Kidney epithelial cell (primary cell): ENCODE measurements at places on chromosomes 6 and 20.

- peak; percentile 72 for DNase-seq
Observed at GRCh38 chr6:43798688-43799444, 28.9 kb downstream of the VEGFA start.

DNA sequence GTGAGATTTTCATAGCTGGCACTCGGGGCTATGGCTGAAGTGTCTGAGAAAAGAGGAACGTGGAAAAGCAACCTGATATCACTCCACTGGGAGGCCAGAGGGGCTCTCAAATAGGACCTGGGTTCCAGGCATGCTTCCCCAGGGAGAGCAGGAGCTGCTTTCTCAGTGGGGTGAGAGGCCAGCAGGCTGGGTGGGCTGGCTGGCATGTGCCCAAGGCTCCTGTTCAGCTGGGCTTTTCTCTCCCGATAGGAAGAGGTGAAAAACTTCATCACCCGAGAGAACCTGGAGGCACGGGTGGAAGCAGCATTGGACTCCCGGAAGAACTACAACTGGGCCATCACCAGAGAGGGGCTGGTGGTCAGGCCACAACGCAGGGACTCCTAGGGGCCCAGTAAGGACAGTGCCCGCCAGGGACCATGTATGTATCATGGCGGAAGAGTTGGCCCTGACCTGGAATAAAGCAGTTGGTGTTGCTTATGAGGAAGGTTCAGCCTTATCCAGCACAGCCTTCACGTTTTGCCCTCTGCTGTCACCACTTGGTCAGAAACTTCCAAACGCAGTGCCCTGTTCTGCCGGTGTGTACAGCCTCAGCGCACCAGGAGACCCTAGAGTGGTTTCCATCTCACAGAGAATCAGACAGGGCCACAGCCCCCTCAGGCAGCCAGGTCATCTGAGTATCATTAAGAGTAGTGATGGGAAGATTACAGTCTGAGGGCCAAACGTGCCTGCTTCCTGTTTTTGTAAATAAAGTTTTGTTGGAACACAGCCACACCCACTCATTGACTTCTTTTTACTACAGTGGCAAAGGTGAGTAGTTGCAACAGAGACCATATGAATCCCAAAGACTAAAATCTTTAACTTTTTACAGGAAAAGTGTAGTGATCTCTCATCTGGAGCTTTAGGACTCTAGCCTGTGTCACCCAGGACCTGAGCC lies 1.9 kb downstream of the MRPS26 start:
- DNase-seq: no peak

DNA sequence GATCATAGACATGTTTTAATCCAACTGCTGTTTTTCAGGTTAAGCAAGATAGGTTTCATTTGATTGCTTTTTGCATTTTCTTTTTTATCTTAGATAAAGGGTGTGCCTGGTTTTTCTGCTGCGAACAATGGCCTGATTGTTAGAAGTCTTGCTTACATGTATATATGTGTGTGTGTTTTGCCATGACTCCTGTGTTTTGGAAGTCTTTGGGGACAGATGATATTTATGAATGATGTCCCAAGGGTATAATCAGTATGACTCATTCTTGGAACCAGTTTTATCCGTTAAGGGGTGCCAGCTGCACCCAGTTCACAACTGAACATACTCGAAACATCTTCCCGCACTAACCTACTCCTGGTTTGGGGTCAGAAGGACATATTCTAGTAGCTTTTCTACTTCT lies 230.1 kb upstream of the SUPT3H start:
- DNase-seq: no peak

GRCh38 chr6:77072694-77073409 lies 390.4 kb downstream of the HTR1B start:
- no peak for DNase-seq

GRCh38 chr6:107360476-107360875 lies 98.9 kb downstream of the PDSS2 start:
- DNase-seq: no peak

GRCh38 chr20:64047046-64047389 lies 2.4 kb downstream of the SOX18 start:
- no peak for DNase-seq

- DNase-seq: no peak
Observed at GRCh38 chr6:15453186-15453585, 207.3 kb downstream of the JARID2 start.

- no peak for DNase-seq
Observed at GRCh38 chr6:36232172-36232571, 35.6 kb downstream of the BRPF3 start.

- peak; percentile 19 for DNase-seq
Observed at GRCh38 chr6:101926149-101926925, 532.8 kb downstream of the GRIK2 start.

GRCh38 chr20:32965115-32965514 lies 39.1 kb downstream of the SUN5 start:
- DNase-seq: no peak

GRCh38 chr20:21821358-21821757 lies 115.9 kb downstream of the PAX1 start:
- no peak for DNase-seq

DNA sequence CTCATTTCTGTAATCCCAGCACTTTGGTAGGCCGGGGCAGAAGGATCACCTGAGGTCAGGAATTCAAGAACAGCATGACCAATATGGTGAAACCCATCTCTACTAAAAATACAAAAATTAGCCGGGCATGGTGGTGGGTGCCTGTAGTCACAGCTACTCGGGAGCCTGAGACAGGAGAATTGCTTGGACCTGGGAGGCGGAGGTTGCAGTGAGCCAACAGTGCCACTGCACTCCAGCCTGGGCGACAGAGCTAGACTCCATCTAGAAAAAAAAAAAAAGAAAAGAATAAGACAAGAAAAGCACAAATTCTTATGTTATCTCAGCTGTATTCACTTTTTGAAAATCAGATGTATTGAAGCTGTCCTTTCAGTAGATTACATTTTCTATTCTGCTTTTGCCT lies 289.4 kb downstream of the GRIK2 start:
- no peak for DNase-seq

- no peak for DNase-seq
Observed at GRCh38 chr6:26447257-26447656, 7.0 kb downstream of the BTN3A3 start.

DNA sequence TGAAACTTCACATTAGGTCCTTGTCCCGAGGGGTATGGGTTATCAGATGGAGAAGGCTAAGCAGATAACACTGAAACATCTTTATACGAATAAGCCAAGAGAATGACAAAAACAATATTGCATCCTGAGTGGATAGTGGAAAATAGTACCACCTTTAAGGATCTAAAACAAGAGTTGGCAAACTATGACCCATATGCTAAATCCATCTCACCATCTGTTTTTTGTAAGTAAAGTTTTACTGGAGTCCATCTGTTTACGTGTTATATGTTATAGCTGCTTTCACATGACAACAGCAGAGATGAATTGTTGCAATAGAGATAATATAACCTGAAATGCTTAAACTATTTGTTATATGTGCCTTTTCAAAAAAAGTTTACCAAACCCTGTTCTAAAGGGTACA lies 76.1 kb upstream of the TRDN start:
- DNase-seq: no peak

DNA sequence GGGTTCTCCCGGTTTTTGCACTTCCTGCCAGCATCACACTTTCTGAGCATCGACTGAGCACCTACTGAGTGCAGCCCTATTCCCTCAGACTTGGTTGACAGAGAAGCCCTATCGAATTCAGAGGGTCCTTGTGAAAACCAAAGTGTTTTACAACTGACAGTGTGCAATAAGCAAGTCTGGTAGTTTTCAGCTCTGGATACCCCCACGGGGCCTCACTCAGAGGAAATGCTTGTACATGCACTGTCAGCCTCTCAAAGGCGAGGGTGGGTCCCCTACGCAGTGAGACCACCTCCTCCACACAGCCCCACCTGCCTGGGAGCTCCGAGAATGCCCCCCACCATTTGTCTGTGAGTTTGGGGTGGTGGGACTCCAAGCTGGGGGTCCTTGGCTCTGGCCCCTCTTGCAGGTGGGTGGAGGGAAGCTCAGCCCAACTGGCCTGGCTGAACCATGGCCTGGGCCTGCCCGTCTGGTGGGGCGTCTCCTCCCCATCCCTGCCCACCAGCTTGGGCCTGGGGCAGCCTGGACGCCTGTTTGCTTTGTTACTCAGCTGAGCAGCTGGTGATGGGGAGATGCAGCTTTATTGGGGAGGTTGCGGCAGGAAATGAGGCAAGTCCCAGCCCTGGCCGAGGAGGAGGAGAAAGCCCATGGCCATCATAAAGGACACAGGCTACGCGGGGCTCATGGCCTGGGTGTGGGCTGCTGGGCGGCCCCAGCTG lies 1.7 kb downstream of the SPDEF start:
- DNase-seq: no peak

DNA sequence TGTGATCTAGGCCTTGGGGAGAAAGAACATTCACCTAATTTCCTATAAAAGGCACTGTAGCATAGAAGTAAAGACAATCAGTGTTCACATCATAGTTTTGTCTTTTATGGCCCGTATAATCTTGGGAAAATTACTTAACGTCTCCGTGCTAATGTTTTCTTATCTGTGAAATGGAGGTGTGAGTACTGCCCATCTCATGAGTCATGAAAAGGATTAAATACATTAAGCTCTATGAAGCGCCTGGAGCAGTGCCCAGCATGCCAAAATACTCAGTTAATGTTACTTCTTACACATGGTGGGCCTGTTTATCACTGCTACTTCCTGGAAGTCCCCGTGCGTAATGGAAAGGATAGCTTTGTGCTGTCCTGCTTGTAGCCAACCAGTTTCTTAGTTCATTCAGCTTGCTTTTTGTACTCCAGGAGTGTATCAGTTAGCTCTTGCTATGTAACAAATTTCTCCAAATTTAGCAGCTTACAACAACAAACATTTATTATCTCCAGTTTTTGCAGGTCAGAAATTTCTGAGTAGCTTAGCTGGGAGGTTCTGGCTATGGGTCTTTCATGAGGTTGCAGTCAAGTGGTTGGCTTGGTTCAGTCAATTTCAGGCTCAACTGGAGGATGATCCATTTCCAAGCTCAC lies 103.6 kb upstream of the BMP2 start:
- DNase-seq: peak; percentile 29

- DNase-seq: no peak
Observed at GRCh38 chr6:14075095-14075503, 42.5 kb upstream of the CD83 start.

DNA sequence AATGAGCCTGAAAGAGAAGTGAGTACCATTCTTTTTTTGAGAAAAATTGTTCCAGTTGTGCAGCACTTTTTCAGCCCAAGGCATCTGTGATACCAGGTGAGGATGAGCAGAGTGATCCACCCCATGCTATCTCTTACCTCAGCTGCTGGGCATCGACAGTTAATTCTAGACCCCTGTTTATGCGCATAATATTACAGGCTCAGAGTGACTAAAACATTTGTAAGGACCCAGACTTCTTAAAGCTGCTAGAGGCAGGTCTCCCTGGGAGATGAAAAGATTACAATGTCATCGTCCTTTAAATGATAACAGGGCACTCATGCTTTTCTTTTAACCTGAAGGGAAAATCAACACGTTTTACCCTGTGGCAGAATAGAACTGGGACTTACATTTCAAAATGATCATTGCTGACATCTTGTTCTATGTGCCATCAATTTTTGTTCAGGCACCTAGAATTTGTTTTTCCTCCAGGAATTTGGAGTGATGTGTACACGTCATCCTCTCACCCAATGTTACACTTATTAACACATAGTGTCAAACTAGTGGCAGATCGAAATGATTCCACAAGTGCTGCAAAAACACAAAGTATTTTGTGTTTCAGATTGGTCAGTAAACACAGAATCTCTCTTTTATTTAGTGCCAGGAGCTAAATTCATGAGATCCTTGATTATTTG lies 684.6 kb downstream of the UTRN start:
- DNase-seq: no peak

DNA sequence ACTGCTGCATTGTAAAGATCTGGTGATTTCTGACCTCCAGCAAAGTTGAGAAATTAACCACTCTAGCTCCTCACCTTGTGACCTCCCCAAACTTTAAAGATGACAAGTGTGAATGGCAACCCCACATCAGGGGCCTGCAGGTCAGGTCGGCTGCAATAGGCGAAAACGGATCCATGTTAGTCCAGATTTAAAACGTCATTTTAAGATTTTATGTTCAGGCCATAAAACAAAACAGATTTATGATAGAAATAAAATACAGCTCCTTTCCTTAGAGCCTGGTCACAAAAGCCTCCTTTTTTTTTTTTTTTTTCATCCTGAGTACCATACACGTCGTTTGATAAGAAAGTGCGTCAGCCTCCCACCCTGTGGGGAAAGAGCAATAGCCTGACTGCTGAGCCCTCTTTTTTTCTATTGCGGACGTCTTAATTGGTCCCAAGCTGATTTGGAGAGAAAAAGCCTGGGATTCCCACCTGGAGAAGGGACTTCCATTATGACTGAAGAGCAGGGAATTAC lies 519.2 kb upstream of the NOX3 start:
- no peak for DNase-seq

- no peak for DNase-seq
Observed at GRCh38 chr6:55180258-55180657, 5.9 kb downstream of the HCRTR2 start.

DNA sequence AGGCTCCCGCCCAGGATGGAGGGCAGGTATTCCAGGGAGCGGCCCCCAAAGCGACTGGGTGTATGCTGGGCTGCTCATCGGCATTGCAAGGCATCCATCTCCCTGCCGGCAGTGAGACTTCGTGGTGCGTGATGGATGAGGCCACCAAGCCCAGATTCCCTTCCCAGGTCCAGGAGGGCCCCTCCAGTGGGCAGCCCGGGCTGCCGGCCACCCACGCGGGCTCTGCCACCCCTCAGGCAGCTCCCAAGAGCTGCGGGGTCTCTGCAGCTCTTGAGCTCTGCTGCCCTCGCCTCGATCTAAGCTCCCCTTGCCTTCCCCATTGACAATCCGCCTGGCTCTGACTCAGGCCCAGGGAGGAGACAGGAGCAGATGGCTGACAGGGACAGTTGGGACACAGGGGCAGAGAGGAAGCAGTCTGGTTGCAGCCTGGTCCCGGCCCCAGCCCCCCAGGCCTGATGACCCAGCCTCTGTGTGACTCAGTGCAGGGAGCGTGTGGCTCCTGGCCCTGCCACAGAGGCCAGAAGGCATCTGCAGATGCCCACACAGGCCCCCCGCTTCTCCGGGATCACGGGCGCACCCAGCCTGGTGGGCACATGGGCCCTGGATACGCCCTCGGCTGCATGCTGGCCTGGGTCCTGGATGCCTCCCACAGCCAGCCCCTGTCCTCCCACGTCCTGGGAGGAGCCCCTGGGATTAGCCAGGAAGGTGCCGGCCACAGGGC lies 33.0 kb downstream of the SLCO4A1 start:
- DNase-seq: no peak

GRCh38 chr6:116783852-116784251 lies 18.3 kb upstream of the FAM162B start:
- DNase-seq: no peak

- DNase-seq: no peak
Observed at GRCh38 chr6:170434117-170434820, 118.8 kb downstream of the PSMB1 start.

GRCh38 chr6:91633374-91634111 lies 1046.7 kb upstream of the MAP3K7 start:
- no peak for DNase-seq
